ENCODE measurements at places on chromosomes 7 and 10.
A peak's percentile ranks its signal among the peaks of the same experiment; 100 is the strongest.

DNA sequence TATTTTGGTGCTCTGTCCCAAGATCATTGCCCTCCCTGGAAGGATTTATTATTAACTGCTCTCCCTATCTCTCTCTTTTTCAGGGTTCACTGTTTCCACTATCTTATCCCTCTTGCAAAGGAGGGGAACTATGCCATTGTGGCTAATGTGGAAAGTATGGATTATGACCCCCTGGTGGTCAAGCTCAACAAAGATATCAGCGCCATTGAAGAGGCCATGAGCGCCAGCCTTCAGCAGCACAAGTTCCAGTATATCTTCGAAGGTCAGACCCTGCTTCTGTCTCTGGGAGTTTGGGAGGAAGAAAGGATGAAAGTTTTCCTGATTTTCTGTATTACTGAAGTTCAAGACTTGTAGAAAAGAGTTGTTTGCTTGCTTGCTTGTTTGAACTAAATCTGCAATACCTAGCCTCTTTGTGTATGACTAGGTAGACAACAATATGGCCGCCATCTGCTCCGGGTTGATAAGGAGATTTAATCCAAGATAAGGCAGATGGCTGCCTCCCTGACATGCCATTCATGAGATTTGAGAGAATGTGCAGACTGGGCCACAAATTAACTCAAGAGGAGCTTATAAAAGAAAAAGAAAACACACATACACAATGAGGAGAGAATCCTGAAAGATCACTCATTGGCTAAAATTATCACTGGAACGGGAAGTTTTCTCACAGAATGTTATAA, 122.2 kb upstream of the LRGUK start:
- DNase-seq: peak; percentile 72

DNA sequence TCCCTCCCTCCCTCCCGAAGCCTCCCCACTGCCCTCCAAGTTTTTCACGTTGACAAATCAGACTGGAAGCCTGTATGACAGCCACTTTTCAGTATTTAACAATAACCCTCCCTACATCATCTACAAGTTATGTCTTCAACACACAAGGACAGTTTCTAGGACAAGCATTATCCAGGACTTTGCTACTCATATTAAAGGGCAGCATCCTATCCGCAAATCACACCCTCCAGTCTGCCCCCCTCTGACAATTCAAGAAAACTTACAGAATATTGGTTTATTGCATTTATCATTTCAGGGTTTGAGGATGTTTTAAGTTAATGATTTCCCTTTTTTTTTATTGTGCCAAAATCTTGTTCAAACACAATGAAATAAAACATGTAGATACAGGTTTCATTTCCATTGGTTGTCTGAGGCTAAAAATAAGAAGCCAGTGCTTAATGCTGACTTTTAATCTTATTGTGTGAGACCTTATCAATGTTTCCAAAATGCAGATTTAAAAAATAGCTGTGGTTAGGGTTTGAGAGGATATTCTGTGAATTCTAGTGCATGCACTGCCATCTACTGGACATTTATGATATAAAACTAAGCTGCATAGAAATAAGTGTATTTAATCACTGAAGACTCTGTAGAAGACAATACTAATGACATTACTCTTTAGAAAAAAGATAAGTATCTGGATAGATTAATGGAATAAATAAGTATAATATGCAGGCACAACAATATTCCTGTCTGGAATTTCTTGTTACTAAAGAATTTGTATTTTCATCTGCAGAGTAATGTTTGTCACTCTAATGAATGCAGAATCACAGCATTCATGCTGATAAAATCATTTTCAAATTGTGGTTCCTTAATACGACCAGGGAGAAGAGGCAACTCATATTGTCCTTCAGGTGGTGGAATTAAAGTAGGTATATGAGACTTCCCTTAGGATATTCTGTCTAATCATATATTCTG, 64.1 kb downstream of the CAV1 start:
- peak; percentile 60 for DNase-seq

GRCh38 chr10:121556918-121557573, 41.2 kb downstream of the FGFR2 start:
- DNase-seq: no peak

GRCh38 chr7:74502216-74502891, 48.6 kb downstream of the GTF2IRD1 start:
- no peak for DNase-seq

DNA sequence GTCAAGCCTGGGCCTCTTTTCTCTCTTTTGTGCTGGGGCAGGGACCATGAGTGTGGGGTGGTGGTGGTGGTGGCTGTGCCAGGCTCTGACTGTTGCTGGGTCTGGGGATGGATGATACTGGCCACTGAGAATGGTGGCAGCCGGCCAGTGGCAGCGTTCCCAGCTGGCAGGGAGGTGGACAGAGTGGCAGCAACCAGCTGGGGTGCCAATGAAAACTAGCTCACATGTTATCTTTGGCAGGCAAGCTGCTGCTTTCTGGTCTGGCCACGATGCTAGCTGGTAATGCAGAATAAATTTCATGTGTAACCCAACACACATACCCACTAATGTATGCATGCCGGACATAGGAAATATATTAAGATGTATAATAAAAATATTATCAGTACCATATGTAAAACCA, 95.0 kb upstream of the SLC26A5 start:
- DNase-seq: no peak

All from NCI-H524 (cell line).